ENCODE measurements at places on chromosomes 6 and 20. TPM values are rescaled to one million over a fixed set of nuclear protein-coding genes. Genes with fewer than 3 reads are reported as not detected.

DNA sequence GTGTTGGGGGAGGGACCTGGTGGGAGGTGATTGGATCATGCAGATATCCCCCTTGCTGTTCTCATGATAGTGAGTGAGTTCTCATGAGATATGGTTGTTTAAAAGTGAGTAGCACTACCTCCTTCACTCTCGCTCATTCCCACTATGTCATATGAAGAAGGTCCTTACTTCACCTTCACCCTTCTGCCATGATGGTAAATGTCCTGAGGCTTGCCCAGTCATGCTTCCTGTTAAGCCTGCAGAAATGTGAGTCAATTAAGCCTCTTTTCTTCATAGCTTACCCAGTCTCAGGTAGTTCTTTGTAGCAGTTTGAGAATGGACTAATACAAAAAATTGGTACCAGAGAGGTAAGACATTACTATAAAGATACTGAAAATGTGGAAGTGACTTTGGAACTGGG, 425.9 kb downstream of the HTR1B start:
- DNase-seq, result no peak

- peak; percentile 62 for DNase-seq
Measured at GRCh38 chr20:44023515-44024371, 109.1 kb downstream of the TOX2 start.

OOEP gene
- not detected for total RNA-seq

GRCh38 chr20:10357974-10358373, 76.0 kb downstream of the MKKS start:
- no peak for DNase-seq

PROKR2 gene
- total RNA-seq, result not detected

NNAT gene
- total RNA-seq, result 1.3 TPM

DNA sequence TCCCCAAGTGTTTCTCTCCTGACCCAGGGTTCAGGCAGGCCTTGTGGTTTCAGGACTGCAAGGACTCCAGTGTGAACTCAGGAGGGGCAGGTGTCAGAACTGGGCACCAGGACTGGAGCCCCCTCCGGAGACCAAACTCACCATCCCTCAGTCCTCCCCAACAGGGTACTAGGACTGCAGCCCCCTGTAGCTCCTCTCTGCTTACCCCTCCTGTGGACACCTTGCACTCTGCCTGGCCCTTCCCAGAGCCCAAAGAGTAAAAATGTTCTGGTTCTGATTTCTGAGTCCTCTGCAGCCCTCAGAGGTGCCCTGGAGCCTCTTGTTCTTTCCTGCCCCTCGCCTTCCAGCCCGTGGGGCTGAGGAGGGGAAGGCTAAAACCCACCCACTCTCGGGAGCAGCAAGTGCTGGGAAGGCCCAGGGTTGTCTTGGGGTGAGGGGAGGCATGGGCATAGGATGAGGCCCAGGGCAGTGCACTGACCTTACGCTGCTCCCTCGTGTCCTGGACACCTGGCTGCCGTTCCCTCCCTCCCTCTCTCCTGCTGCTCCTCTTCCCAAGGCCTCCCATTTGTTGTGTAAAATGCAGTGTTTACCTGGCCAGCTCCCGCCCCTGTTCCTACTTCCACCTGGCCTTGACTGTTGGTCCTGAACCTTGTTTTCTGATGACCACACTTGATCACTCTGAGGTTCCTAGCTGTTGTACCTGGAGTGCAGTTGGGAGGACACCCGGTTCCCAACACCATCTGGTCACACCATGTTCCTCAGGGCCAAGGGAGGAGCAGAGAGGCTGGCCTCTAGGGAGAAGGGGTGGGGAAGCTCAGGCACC, 9.9 kb downstream of the CNPY3 start:
- no peak for DNase-seq

DNA sequence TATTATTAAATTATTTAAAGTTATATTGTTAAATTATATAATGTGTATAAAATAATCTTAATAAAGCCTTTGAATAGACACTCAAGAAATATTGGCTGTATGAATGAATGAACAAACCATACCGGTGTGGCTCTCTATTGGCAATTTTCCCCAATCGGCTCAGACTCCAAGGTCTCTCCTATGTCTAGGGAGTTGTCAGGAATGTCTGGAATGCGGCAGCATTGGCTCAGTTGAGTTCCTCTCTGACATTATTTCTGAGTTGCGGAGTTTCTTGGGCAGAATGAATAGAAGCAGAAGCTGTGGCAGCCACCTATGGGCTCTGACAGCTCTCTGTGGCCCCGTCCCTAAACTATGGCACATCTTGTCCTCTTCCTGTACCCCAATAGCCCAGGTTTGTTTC, 111.0 kb downstream of the SOBP start:
- DNase-seq, result no peak

CPXM1 gene
- 0.12 TPM for total RNA-seq

DNA sequence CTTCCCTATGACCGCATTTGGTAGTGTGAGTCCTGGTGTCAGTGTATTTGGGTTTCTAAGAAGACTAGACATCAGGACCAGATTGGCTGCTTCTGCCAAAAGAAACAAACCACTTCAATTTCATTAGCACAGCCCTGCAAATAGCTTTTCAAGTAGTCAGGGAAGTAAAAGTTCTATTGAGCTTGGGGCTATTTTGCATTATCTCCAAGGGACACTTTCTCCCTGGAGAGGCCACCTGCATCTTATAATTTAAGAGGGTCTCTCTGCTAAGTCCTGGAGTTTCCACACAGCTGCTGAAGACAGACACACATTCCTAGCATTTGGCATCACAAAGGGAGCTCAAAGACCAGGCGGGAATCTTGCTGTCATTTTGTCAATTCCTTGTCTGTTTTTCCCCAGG, 141.2 kb downstream of the BMP2 start:
- no peak for DNase-seq

DEFB124 gene
- not detected for total RNA-seq

GRCh38 chr6:136016228-136017225, 165.0 kb downstream of the PDE7B start:
- DNase-seq, result no peak

GRCh38 chr6:79600812-79601609, 30.1 kb upstream of the SH3BGRL2 start:
- DNase-seq, result no peak

FANCE gene
- 36.7 TPM for total RNA-seq

MEI4 gene
- total RNA-seq, result not detected

DNA sequence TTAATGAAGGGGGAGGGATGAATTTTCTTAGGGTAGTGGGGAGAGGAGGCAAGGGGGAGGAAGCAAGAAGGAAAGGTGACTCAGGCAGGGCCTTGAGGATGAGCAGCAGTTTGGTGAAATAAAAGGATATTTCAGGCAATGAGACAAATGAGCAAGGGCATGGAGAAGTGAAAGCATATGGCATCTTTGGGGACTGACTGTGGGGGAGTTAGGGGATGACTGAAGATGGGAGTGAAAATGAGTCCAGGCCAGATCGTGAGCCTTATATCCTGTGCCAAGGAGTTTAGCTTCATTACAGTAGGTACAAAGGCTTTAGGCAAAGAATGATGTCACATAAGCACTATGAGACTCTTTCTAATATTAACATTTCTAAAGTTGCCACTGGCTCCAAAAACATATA, 51.9 kb downstream of the ILRUN start:
- no peak for DNase-seq

GRCh38 chr20:34294563-34294962, 8.6 kb downstream of the AHCY start:
- DNase-seq, result no peak

- DNase-seq, result no peak
Measured at GRCh38 chr20:43408848-43409576, 48.7 kb upstream of the SRSF6 start.

SIRPG gene
- not detected for total RNA-seq

- no peak for DNase-seq
Measured at GRCh38 chr6:20159781-20160540, 52.3 kb downstream of the MBOAT1 start.

GRCh38 chr6:113859349-113860180, 2.4 kb downstream of the MARCKS start:
- peak; percentile 89 for DNase-seq

DNA sequence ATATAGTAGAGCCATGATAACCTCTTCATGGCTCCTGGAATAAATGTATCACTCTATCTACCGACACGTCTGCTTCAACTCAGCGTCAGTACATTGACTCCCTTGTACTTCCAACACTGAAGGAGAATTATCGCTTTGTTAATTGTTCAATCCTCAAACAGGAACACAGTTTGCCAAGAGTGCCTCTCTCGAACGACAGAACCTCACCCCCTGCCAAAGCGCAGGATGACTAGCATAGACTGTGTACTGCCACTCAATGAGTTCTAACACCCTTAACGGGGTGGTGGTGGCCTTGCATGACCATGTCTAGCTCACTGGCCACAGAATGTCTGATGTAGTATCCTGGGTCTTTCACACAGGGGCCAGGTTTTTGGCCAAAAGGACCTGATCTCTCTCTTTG, 81.4 kb upstream of the HEY2 start:
- DNase-seq, result no peak

GRCh38 chr20:53208110-53208832, 236.1 kb downstream of the TSHZ2 start:
- DNase-seq, result peak; percentile 20

DNA sequence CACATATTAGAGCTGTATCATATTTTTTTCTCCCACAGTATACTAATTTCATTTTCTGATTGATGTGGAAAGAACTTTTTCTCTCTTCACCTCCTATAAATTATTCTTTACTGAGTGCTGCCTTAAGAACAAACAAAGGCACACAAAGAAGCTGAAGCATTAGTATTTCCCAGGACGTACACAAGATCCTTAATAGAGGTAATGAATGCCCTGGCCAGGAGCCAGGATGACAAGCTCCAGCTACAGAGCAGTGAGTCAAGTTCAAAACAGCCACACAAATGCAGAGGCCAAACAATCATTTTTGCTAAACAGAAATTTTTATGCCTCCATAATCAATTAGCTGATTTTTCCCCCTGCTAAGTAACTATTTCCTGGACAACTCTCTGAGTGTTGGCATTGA, 639.6 kb downstream of the EPHA7 start:
- no peak for DNase-seq

Data from lower leg skin (tissue), 4 donors.